ENCODE measurements at places on chromosomes 16 and 17. TPM values are rescaled to one million over a fixed set of nuclear protein-coding genes. Genes with fewer than 3 reads are reported as not detected.

Gene CNGB1
- not detected for total RNA-seq

Gene MGRN1
- 26.1 TPM for total RNA-seq

Gene SMIM36
- total RNA-seq, result not detected

Gene SLC47A1
- 0.26 TPM for total RNA-seq

Gene CLEC18B
- total RNA-seq, result 0.77 TPM

Gene HEXIM2
- total RNA-seq, result 12.8 TPM
